KBM-7 (cell line): ENCODE measurements at places on chromosomes 6 and 20.

DNA sequence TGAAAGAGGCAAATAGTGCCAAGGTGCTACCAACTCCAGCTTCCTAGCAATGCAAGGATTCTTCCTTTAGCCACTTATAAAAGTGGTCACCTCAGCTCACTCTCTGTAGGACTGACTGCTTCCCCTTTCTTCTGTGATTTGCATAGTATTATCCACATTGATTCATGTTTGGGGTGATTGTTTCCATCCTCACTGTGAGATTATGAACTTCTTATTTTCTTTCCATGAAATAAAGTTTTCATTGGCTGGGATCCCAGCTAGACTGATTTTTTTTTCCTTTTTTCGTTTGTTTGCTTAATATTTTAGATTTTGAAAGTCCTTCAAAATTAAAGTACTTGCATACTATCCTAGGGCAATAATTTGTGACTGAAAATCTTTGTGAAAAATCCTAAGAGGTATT is 50.5 kb downstream of the EYA4 start:
- no peak for DNase-seq

DNA sequence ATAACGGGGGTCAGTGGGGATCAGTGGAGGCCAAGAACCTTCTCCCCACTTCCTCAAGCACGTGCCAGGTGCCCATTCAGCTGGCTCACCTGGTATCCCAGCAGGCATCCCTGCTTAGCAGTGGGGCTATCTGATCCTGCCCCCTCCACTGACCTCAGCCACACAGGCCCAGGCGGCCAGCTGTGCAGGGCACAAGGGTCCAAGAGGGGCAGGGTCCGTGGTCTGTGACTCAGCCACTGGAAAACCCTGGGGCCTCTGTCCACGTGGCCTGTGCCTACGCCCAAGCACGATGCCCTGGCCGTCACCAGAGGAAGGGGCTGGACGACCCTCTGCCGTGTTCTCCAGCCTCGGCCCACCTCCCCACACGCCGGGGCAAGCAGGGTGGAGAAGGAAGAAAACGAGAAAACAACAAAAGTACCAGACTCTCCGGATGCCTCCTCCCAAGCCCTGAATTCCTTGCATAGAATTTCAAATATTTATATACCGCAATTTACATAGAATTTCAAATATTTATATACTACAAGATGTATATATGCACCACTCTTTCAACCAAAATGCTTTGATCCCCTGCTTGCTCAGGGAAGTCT is 12.1 kb downstream of the PXDC1 start:
- DNase-seq: no peak

DNA sequence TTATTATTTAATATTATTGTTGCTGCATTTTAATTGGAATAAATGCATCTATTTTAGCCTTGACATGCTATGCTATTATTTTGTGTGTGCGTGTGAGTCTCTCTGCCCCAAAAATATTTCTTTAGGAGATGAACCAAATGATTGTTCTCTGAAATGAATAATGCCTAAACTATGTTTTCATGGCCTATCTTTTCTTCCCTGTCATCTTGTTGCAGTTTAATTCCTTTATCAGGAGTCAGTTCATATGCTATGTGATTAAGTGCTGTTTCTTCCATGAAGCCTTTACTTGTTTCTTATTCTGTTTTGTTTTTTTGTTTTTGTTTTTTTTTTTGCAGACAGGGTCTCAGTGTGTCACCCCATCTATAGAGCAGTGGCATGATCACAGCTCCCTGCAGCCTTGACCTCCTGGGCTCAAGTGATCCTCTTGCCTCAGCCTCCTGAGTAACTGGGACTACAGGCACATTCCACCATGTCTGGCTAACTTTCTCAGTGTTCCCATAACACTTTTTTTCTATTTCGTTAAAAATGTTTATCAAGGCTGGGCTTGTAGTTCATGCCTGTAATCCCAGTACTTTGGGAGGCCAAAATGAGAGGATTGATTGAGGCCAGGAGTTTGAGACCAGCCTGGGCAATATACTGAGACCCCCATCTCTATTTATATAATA is 25.7 kb downstream of the TPX2 start:
- no peak for DNase-seq

GRCh38 chr6:73691512-73691911 is 4.5 kb upstream of the CD109 start:
- DNase-seq: no peak

DNA sequence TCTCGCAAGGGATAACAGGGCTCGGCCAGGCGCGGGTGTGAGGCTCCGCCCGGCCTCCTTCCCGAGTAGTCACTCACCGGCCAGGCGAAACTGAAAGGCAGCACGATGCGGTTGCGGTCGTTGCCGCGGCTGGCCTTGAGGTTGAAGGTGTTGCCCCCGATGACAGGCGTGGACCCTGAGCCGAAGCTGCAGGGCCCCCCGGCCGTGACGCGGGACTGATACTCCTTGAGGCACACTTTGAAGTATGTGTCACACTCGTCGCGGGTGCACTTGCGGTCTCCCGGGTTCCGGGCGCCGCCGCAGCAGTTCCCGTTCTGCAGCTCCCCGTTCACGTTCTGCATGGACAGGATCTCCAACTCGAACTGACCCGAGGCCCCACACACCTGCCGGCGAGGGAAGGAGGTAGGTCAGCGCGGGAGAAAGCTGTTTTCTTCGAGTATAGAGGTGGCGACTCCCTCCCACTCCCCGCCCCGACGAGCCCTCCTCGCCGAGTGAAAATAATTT is 1.1 kb downstream of the JAG1 start:
- DNase-seq: peak; percentile 61

DNA sequence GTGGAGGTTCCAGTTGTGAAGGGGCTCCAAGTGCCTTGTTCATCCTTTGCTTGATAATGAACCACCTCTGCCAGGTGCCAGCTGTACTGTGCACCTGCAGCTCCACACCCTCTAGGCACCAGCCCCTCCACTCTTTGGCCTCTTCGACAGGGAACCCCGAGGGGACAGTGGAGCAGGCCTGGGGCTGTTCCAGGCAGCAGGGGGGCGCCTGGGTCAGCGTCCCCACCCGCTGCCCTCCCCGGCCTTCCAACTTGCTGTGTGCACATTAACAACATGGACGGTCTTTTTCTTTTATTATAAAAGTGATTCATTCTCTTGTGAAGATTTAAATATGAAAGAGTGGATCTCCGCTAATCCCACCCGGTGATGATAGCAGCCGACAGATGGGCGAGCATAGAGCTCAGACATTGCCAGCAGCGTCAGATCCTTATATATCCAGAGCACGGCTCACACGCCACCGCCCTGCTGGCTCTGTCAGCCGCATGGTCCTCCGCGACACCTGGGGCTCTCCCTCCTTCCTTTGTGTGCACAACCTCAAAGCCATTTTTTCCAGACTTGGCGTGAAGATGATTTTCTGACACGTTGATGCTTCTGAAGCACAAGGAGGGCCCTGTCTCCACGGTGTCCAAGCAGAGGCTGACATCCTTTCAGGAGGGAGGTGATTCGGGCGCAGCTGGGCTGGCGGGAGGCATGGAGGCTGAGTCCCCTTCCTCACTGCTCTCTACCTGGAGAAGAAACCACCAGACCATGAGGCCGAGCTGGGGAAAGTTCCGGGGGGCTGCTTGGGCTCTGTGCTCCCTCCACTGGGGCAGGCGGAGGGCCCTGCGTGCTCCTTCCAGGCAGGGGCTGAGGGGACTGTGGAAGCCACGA is 22.2 kb upstream of the MRGBP start:
- no peak for DNase-seq

DNA sequence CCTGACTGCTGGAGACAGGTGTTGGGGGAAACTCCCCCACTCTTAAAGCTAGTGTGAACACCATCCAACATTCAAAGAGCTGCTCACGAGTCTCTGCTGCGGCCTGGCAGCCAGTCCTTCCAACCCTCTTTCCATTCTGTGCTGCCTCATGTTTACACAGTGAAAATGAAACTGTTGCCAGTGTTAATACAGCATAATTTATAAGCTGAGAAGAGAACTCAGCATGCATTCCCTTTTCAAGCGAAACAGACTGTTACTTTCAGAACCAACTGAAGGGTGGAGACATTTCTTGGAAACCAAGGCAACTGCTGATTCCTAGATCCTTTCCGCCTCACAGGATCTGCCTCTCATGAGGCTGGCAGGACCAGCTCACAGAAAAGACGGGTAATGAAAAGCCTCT is 533.8 kb upstream of the ID4 start:
- DNase-seq: no peak

GRCh38 chr20:20959031-20959755 is 147.0 kb downstream of the LINC00237 start:
- DNase-seq: no peak

DNA sequence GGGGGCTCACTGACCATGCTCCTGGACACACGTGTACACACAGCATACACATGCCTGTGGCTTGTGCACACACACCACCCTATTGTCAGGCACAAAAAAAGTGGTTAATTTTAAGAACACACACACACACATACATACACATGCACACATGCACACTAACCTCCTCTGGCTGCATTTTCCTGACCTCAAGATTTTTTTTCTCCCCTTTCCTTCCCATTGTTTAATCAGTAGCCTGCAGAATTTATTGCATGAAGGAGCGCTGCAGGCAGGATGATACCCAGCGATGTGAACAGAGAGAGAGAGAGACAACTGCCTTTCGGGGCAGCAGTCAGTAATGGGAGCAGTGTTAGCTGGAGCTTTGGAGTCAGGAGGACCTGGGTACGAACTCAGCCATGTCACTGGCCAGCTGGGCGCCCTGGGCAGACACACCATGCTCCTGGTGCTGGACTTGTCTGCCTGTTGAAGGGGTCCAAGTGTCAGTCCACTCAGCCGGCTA is 990 bp upstream of the TRAF3IP2 start:
- DNase-seq: peak; percentile 56

DNA sequence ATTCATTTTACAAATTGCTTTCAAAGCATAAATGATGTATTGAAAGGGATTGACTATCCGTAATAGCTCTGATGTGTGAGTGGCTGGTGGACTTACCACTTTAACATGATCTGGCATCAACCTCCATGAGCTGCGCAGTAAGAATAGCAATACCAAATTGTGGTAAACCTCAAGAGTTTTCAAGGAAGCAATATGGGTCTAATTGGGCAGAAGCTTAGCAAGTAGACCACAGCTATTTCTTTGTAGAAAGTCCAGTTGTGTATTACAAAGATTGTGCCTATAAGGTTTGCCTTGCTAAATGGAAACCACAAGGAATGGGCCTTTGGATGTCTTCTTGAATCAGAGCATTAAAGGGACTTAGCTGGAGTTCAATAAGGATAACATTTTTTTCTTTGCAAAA is 736.6 kb downstream of the KIF16B start:
- no peak for DNase-seq

- no peak for DNase-seq
These were observed 124.3 kb downstream of the IPCEF1 start for GRCh38 chr6:154232013-154232910.

DNA sequence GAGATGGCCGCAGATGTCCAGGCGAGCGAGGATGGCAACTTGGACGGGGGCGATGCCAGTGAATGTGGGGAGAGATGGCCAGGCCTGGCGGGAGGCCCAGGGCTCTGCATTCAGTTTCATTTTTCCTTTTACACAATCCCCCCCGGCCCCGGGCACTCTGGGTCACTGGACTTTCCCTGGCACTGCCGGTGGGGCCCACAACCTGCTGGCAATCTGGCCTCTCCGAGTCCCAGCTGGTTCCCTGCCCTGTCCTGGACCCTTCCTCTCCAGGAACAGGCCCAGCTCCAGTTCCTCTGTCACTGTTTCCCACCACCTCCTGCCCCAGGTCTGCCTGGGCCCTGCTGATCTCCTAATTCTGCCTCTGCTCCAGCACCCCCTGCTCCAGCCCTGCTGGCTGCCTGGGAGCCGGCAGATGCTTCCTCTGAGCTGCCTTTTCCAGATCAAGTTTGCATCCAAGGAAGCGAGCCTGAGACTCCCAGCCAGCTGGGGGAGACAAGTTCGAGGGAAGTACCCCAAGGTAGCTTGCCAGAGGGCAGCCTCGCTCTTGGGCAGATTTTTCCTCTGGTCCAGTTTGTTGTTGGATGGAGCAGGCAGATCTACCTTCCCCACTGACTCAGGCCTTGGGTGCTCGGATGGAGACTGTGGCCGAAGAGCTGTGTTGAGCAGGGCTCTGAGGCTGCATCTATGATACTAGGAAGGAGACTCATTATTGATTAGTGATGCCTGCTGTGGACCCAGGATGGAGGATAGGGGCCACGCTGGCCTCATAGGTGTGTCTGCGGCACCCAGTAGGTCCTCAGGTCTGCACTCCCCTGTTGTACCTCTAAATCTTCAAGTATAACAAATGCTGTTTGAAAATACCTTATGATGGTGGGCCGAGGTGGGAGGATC is 83.2 kb downstream of the CEBPB start:
- no peak for DNase-seq

DNA sequence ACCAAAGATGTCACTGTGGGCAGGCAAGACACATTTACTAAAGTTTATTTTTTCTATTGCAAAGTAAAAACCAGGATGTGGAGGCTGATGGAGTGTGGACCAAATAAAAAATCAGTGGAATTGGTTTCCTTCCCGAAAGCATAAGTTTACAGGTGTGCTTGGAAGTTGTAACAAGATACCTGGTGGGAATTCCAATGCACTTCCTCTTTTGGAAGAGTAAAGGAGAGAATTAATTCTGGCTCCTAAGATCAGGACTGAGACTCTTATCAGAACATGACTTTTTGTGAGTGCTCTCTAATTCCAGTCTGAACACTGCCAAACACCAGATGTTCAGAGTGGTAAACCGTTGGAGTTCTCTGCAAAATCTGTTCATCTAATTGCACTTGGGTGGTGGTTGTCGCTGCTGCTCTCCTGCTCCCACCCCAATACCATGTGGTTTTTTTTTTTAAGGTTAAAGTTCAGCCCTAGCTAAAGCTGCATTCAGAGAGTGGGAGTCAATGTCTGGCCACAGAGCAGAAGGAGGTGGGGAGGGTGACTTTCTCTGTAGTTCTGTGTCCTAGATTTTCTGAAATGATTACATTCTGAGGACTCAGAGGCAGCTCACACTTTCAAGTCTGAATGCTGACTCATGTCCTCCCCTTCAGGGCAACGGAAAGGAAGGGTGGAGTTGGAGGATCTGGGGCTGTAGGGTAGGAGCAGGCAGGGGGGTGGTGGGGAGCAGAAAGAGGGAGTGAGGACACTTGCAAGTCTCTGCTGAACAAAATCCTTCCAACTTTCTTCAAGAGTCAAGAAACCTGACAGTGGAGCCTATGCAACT is 275.8 kb upstream of the PRDM1 start:
- DNase-seq: peak; percentile 95

- no peak for DNase-seq
These were observed 713.2 kb upstream of the NRSN1 start for GRCh38 chr6:23412770-23413169.

- DNase-seq: no peak
These were observed 313.9 kb upstream of the SOX4 start for GRCh38 chr6:21279619-21280018.

GRCh38 chr6:18388942-18389341 is 1.8 kb downstream of the RNF144B start:
- no peak for DNase-seq

DNA sequence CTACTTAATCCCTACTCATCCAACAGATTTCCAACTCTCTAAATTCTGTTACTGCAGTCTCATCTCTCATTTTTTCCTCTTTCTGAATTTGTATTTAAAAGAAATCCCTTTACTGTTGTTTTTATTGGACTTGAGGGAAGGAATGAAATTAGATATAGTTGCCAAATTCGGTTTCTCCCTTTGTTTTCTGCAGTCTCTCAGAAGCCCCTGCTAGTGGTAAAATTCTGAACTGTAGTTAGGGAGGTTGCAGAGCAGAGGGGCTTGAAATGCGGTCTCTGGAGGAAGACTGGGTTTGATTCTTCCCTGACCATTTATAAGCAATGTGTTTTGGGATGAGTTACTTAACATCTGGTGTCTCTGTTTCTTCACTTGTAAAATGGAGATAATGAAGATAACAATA is 106.3 kb upstream of the TBX18 start:
- no peak for DNase-seq
